ENCODE measurements at places on chromosomes 3 and 15.

- DNase-seq: peak; percentile 6
These were observed 22.5 kb downstream of the ALS2CL start for GRCh38 chr3:46670891-46671427.

GRCh38 chr3:186182850-186183249, 74.0 kb upstream of the ETV5 start:
- no peak for DNase-seq

DNA sequence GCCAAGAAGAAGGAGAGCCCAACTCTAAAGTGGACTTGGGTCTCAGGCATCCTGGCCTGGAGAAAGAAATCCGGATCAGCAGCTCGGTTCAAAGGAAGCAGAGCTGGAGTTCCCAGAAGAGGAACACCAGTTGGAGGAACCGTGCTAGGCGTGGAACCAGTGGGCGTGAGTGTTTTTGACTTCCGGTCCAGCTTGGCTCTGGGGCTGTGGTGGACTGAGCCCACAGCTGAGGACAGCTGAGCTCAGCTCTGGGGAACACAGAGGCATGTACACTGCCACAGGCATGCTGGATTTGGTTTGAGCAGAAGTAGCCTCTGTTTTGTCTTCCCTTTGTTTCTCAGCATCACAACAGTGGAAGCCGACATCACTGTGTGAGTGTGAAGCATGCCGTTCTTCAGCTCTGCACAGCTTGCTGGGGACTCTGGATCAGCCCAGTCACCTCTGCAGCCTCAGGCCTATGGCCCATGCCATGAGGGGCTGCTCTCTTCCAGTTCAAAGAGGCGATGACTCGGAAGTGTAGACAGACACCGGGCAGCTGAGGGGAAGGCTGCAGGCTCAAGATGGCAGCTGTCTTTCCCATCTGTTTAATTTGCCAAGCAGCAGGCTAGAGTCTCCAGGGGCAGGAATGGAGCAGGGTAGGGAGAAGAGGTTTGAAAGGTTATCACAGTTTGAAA, 185.8 kb upstream of the UBE3A start:
- DNase-seq: no peak

DNA sequence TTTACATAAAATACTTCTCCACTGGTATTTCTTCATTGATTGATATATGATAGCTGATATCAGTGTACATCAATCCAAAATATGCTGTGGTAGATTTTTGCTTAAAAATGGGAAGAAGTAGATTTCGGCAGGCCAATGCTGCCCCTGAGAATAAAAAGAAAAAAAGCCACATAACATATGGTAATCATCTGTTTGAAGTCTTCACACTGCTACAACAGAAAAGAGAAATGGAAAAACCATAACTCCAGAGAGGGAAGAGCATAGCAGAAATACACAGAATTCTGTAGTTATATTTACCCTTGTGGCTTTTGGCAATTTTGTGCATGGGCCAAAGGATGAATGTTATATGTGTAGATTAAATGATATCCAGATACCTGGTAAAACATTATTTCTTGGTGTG, 143.1 kb upstream of the KCNMB2 start:
- no peak for DNase-seq

DNA sequence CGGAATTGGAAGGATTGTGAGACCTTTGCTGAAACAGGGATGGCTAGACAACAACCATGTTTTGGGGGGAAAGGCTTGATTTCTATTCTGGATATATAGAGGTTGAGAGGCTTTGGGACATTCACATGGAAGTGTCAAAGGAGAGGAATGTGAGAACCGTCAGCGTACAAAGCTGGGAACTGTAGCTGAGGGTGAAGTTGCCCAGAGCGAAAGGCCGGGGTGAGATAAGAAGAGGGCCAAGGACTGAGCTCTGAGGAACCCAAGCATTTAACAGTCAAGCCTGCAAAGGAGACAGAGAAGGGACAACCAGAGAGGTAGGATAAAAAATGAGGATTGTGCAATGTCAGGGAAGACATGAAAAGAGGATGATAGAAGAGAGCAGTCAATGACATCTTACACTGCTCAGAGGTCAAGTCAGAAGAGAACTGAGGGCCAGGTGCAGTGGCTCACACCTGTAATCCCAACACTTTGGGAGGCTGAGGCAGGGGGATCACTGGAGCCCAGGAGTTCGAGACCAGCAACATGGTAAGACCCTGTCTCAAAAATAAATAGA, 41.5 kb upstream of the RAF1 start:
- no peak for DNase-seq

DNA sequence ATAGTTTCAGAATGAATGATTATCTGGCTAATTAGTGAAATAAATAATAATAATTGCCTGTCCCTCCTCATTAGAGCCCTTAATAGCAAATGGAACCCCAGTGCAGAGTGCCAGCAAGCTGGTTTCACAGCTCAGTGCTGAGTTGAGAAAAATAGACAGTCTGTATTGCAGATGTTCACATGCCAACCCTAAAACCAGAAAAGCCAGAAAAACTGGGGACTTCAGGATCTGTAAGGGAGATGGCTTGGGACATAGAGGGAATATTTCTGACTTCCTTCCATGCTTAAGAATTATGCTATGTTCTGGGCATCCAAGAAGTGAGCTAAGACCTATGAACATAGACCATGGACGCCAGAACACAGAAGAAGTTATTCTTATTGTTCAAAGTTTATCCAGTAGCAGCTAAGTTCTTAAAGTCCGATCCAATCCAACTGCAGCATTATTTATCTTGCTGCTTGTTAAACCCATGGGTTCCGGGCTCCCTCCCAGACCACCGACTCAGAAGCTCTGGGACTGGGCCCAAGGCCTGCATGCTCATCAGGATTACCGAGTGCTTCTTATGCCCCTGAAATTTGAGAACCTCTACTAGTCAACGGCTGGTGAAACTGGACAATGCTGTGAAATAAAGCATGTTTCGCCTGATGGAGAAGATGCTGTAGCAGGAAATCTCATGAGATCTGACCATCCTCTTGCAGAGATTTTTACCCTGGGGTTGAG, 158.3 kb downstream of the FOXB1 start:
- DNase-seq: no peak

DNA sequence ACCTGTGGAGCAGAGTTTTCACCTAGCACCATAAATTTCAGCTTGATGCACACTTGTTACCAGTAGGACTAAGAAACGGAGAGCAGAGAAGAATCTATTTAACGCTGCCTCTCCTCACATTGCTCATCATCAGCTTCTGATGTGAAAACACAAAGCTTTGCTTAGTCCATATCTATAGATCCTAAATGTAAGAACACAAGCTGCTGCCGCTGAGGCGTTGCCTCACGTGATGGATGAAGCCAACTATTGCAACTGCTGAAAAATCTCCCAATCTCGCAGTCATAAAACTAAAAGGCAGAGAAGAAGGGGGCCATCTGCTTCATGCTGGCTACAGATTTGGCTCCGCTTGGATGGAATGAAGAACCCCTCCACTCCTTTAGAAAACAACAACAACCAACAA, 42.7 kb downstream of the CADPS start:
- no peak for DNase-seq

DNA sequence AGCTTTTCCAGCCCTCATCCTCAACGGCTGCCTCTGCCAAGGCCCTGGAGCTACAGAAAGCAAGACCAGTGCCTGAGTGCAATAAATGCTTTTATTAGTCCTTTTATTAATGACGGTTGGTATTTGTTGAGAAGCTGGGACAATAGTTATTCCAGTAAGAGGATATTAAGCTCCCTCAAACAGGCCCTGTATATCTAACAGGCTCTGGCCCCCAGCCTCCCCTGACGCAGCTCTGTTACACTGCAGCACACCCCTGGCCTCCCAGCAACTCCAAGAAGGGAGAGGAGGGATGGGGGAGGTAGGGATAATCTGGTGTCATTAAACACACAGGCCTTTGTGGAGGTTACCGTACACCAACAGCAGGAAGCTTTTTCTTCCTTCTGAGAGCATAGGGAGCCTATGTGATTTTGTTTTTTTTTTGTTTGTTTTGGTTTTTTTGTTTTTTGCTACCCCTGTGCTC, 30.8 kb upstream of the MAGEF1 start:
- no peak for DNase-seq

GRCh38 chr3:56621681-56622080, 61.4 kb downstream of the TASOR start:
- DNase-seq: no peak

DNA sequence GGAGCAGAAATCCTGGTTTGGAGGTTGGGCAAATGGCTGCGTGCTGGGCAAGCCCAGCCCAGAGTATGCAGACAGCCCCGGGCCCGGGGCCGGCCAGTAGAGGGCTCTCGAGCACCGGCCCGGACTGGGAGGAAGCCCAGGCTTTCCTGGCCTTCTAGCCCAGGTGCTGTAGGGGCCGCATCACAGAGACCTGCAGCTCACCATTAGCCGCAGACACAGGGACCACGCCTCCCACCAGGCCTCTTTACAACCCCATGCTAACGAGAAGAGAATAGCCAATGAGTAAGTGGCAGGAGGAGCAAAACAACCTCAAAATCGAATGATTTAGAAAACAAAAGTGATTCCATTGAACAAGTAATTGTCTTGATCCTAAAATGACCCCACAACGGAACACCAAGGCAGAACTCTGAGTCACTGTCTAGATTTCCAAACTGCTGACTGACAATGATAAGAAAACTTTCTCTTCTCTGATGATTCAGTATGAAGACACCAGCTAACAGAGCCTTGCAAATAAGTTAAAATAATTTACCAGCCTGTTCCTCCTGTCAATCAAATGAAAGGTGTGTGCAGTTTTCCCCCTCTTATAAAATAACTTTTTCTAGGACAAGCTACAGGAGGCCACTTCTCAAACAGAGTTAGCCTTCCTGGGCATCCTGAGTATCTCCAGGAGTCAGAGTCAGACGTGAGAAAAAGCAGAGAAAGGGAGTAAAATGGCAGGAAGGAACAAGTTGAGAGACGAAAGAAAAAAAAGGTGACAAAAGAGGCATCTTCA, 102.2 kb downstream of the DGKG start:
- peak; percentile 73 for DNase-seq

DNA sequence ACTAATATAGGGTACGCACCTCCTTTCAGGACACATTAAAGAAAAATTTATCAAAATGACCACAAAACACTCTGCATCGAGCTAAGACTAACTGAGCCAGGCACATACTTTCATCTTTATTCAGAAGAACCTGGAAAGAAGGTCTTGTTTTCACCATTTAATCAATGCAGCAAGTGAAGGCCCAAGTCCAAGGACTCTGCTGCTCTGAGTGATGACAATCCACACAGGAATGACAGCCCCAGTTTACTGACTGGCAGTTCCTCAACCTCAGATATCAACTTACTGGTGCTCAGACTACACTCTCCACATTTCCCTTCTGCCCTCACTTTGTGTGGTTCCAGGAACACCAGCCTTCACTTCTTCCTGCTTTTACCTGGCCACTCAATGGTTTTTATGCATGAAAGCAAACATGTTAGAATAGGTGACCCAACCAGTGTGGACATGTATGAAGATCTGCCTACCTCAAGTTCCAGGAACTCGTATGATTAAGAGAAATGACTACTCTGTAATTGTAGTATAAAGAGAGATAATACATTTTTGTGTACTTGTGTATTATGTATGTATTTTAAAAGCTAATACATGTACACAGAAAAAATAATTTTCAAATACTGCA, 29.1 kb upstream of the RASA2 start:
- no peak for DNase-seq

- DNase-seq: no peak
These were observed 32.3 kb upstream of the BNIP2 start for GRCh38 chr15:59721411-59721810.

GRCh38 chr15:81410318-81410753, 36.3 kb upstream of the TMC3 start:
- DNase-seq: peak; percentile 45
